ENCODE measurements at places on chromosomes 6 and 20. TPM values are rescaled to one million over a fixed set of nuclear protein-coding genes. Genes with fewer than 3 reads are reported as not detected.
A peak's percentile ranks its signal among the peaks of the same experiment; 100 is the strongest.

FILIP1 gene
- 0.15 TPM for total RNA-seq

KIF25 gene
- not detected for total RNA-seq

COL19A1 gene
- not detected for total RNA-seq

GRCh38 chr20:20201639-20202038 is 149.3 kb downstream of the CFAP61 start:
- no peaks in the 10 kb centered on the region for H3K4me1 ChIP-seq
- no peak overlapping the region for H3K27ac ChIP-seq
- no peak overlapping the region for H3K4me3 ChIP-seq
- DNase-seq = no peak
- peaks cover 65% of the 10 kb centered on the region for H3K27me3 ChIP-seq

DNA sequence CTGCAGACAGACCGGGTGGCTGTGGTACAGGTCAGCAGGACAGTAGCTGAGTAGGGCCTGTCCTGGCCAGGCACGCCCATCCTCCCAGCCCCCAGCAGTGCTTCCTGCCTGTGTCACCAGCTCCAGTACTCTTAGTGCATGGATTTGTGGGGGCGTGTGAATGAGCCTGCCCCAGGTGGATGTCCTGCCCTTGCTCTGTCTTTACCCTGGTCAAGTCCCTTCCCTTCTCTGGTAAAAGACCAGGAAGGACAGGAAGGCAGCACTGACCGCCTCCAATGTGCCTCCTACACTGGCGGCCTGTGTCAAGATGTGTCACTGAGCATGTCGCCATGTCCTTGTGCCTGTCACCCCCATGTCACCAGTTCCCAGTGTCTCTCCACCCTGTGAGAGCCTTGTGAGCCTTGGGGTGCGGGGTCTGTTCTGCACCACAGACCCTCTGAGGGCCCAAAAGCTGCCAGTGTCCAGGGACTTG is 11.9 kb downstream of the TEAD3 start:
- no peaks in the 10 kb centered on the region for H3K36me3 ChIP-seq
- DNase-seq = peak; percentile 78
- H3K27me3 ChIP-seq = no peaks in the 10 kb centered on the region
- peak overlapping the region; percentile 58 for H3K4me3 ChIP-seq
- H3K27ac ChIP-seq = peak overlapping the region; percentile 99

DNA sequence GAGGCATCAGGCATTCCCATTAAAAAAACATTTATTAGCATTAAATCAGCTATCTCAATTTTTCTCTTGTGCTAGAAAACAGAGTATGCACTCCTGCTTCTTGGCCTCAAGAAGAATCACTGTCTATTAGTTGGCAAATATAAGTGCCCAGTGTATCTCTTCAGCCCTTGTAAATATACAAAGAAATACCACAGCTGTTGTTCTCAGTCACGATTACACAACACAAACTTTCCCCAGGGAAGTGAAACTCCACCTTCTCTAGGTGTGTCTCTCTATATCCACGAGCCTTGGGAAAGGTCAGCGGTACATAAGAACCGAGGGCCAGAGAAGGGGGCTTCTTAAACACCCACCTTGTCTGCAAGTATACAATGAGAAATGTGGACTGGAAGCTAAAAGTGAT is 194.7 kb downstream of the PKHD1 start:
- DNase-seq = no peak
- H3K4me1 ChIP-seq = no peaks in the 10 kb centered on the region
- no peak overlapping the region for H3K4me3 ChIP-seq
- no peak overlapping the region for H3K27ac ChIP-seq
- no peaks in the 10 kb centered on the region for H3K36me3 ChIP-seq

- H3K4me3 ChIP-seq = no peak overlapping the region
- no peak for DNase-seq
- no peaks in the 10 kb centered on the region for H3K36me3 ChIP-seq
- H3K4me1 ChIP-seq = peaks cover 15% of the 10 kb centered on the region
- no peaks in the 10 kb centered on the region for H3K27me3 ChIP-seq
Measured at GRCh38 chr20:22414305-22414742, 170.0 kb downstream of the FOXA2 start.

GRCh38 chr6:157203764-157204163 is 119.6 kb downstream of the TMEM242 start:
- 0 out of 2 replicates have a peak, but pooled peaks cover 4% of the 10 kb centered on the region for H3K36me3 ChIP-seq
- no peak overlapping the region for H3K4me3 ChIP-seq

DNA sequence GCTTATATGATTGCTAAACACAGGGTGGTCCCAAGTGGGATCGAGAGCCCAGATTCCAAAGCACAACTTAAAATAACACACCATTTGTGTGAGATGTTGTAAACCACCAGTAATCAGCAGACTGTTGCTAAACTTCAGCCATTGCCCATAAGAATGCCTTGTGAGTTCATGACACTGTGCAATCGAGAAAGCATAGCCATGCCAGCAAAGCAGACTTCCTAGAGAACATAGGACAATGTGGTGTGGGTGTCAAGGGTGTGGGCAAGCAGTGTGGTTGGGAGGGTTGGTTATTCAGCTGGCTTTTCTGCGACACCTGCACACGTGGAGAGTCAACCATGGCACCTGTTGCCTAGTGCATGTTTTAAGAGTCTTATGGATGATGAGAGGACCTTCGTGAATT is 16.1 kb upstream of the CALHM6 start:
- H3K4me3 ChIP-seq = no peak overlapping the region
- H3K27ac ChIP-seq = no peak overlapping the region
- no peaks in the 10 kb centered on the region for H3K36me3 ChIP-seq

DNA sequence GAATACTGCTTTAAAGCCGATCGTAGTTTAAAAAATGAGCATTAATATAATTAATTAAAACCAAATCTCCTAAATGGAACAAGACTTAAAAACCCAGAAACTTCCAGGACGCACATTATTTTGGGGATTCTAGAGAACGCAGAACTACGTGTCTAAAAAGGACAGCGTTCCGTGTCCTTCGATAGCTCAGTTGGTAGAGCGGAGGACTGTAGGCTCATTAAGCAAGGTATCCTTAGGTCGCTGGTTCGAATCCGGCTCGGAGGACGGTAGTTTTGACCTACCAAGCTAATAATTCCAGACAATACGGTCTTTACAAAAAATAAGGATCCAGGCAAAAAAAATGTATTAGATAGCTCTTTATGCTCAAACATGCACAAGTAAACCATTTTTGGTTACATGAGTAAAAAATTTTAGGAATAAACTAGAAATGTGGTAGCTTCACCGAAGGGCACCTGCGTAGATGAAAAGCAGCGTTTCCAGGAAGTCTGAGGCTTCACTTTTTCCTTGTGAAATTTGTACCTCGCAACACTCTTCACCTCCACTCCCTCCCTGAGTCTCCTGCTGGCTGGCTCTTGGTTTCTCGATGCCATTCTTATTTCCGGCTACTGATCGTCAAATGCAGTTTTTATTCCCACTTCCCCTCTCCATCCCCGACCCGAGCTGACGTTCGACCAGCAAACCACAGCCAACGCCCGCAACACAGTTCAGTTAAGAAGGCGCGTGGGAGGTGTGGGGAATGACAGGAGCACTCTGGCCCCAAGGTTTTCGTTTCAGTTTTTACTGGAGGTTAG is 19.6 kb upstream of the ABT1 start:
- peak overlapping the region; percentile 60 for H3K4me3 ChIP-seq
- H3K27ac ChIP-seq = no peak overlapping the region
- no peaks in the 10 kb centered on the region for H3K27me3 ChIP-seq
- no peaks in the 10 kb centered on the region for H3K36me3 ChIP-seq
- 0 out of 2 replicates have a peak, but pooled peaks cover 6% of the 10 kb centered on the region for H3K4me1 ChIP-seq
- DNase-seq = peak; percentile 69

DNA sequence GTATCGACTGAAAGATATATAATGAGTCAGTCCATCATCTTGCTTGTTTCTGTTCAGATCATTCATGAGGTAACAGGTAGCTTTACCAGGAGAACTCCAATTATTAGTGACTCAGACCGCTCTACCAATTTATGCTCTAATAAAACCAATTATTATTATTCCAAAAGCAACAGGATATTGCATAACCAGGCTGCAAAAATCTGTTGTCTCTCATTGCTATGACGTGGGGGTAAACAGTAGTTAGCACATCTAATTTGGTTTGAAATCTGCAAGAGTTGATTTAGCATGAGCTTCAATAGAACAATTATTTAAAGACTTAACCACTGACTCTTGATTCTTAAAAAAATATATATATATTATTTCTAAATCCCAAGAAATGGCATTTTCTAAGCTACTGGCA is 90.9 kb upstream of the MAP7 start:
- no peak overlapping the region for H3K27ac ChIP-seq
- DNase-seq = no peak
- peaks cover 9% of the 10 kb centered on the region for H3K4me1 ChIP-seq
- H3K27me3 ChIP-seq = no peaks in the 10 kb centered on the region
- no peak overlapping the region for H3K4me3 ChIP-seq

GRCh38 chr20:24370249-24370648 is 99.2 kb upstream of the SYNDIG1 start:
- H3K27me3 ChIP-seq = no peaks in the 10 kb centered on the region
- no peaks in the 10 kb centered on the region for H3K4me1 ChIP-seq
- H3K27ac ChIP-seq = no peak overlapping the region
- no peak overlapping the region for H3K4me3 ChIP-seq
- H3K36me3 ChIP-seq = no peaks in the 10 kb centered on the region
- no peak for DNase-seq

DNA sequence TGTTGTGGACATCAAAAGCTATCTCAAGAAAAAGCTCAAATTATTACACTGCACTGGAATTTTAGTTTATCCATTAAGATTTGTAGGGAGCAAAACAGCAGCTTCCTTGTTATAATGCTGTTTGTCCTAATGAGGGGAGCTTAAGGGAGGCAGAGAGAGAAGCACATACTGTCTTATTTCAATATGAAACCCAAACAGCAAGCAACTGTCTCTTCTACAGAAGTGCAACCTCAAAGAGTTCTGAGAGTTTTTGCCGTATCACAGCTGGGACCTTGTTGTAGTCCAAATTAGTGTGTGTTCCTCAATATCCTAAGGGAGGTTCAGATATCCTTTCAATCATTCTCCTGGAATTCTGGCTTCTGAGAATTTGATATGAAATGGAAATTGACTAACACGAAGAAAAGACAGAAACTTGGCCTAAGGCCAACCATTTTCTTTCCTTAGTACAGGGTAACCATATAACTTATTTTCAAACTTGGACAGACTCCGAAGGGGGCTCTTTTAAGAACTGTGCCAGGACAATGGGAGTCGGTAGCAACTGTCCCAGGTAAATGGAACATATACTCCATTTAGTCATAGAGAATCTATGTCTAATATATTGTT is 149.3 kb upstream of the CCN2 start:
- no peaks in the 10 kb centered on the region for H3K27me3 ChIP-seq
- no peaks in the 10 kb centered on the region for H3K36me3 ChIP-seq
- H3K4me1 ChIP-seq = no peaks in the 10 kb centered on the region
- no peak overlapping the region for H3K4me3 ChIP-seq
- DNase-seq = no peak
